ENCODE measurements at places on chromosomes 2 and 18.

GRCh38 chr2:25204190-25204838, 35.9 kb upstream of the POMC start:
- DNase-seq: no peak

- no peak for DNase-seq
These were observed 264.9 kb upstream of the CCDC68 start for GRCh38 chr18:55224086-55224625.

- DNase-seq: no peak
These were observed 5.3 kb upstream of the DCTN1 start for GRCh38 chr2:74385396-74385795.

DNA sequence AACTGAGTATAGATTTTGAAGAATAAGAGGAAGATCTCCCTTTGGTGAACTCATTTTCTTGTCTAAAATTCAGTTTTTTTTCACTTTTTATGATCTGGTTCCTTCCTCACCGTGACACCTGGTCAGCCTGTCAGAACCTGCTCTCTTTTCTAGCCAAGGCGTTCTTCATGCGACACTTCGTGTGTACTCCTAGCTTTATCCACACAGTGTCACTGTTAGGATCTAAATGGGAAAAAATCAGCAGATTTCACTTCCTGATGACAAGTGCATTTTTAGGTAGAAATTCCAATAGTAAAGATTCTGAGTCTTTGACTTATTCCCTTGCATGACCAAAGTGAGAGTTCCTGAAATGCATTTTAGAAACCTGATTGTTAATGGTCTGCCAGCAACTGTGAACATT, 89.8 kb downstream of the KLHL14 start:
- DNase-seq: no peak

GRCh38 chr2:38592951-38593350, 9.8 kb downstream of the HNRNPLL start:
- no peak for DNase-seq

DNA sequence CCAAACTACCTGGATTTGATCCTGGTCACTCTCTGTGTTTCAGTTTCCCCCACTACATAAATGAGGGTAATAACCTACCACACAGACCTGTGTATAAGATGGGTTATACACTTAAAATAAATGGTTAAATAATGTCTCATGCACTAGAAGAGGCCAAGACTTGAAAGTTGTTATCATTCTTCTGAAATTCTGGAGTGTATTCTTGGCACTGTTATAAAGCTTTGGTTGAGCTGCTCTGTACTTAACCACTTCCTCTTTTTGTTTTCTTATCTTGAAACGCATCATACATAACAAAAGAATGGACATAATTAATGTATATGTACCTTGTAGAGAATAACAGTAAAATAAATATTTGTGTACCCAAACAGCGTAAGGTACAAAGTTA, 281.0 kb downstream of the AFF3 start:
- DNase-seq: no peak

DNA sequence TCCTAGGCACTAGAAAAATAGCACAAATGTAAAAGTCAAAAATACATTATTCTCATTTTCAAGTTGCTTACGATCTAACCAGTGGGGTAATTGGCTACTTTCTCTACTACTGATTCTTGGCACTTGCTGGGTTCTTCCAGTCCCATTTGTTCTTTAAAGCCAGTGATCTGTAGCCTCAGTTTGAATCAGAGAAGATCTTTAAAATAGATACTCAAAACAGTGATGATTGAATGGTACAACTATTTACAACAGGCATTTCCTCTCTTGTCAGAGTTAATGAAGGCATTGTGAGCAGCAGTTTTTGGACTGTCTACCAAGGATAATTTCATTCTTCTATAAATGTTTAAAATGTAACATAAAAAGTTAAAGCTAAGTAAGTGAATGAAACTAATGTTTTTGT, 128.3 kb upstream of the FSIP2 start:
- no peak for DNase-seq

- DNase-seq: no peak
These were observed 51.9 kb downstream of the CACNB4 start for GRCh38 chr2:152046940-152047339.

DNA sequence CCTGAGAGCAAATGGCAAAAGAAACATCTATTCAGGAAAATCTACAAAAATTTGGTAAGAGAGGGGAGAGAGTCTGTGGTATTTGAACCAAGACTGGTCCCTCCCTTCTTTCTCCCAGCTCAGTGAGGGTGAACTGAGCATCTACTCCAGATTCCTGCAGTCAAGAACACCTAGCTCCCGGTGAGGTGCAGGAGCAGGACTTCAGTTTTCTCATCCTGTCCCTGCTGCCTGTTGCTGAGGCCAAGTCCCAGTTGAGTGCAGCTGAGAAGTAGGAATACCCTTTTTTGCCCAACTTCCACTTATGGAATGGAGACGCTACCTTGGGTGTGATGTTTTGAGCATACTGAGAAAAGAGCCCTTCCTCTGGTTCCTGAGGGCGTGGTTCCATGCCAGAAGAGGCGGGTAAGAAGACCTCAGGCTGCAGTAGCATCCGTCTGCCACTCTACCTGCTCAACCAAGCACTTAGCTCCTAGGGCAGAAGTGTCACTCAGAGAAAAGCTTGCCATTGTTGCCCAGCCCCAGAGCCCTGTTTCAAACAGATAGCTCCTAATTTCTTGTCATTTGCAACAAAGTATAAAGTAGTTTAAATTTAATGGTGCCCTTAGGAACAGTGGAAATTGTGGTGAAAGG, 112.9 kb downstream of the SOS1 start:
- DNase-seq: no peak
